ENCODE measurements at places on chromosomes 4 and X.

DNA sequence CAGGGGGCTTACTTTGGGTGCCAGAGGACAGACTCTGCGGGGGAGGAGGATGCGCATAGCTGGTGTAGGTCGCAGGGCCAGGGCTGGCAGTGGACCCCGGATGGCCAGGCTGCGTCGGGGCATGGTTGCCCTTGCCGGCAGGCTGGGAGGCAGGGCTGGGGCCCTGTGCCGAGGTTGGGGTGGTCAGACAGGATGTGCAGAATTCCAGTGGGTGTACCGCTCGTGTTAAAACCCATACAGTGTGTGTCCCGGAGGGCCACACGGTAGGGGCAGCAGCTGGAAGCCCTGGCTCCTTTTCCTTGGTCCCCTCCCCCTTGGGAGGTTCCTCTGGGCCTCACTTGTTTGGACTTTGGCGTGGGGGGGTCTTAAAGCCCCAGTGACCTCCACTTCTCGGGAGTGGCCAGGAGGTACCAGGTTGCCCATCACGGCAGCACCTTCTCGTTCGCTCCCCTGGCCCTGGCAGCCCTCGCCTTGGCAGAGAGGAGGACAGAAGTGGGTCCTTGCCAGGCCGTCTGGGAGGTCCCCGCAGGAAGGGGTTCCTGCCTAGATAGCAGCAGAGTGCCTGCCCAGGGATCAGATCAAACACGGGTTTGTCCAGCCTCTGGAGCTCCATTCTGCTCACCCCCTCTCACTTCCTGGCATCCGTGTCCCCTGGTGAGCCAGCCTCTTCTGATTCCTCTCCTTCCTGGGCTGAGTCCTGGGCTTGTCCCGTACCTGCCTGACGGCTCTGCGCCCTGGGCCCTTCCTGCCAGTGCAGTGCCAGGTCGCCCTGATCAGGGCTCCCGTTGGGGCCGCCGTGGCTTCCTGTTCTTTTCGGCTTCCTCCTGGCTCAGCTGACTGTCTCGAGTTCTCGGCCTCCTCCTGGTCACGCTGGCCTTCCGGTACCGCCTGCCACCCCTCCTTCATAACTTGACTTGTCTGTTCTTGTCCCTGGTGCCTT, 56.7 kb upstream of the HGFAC start:
- no peak for DNase-seq

DNA sequence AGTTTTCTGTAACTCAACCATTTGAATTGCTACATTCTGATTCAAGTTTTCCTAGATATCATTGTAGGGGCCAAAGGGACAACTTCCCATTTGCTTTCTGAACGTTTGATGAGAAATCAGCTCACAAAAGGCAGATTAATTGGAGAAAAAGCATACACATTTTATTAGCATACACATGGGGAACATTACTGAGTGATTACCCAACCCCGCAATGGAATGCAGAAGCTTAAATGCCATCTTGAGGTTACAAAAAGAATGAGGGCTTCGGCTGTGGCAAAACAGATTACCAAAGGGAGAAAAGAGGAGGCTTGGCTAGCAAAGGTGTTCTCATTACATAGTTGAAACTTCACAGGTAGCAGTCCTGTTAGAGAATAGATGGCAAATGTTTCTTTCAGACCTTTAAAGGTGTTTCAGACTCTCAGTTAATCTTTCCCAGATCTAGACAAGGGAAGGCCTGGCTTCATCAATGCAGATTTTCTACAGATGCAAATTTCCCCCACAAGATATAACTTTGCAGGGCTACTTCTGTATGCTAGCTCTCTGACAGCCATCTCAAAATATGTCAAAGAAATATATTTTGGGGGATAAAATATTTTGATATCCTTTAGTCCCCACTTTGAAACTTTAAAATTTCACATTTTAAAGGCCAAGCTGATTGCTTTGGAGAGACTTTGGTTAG, 26.5 kb upstream of the HERC6 start:
- no peak for DNase-seq

- DNase-seq, result no peak
Observed at GRCh38 chr4:115834441-115834840, 721.0 kb upstream of the NDST4 start.

- no peak for DNase-seq
Observed at GRCh38 chr4:41448934-41449333, 89.0 kb upstream of the LIMCH1 start.

DNA sequence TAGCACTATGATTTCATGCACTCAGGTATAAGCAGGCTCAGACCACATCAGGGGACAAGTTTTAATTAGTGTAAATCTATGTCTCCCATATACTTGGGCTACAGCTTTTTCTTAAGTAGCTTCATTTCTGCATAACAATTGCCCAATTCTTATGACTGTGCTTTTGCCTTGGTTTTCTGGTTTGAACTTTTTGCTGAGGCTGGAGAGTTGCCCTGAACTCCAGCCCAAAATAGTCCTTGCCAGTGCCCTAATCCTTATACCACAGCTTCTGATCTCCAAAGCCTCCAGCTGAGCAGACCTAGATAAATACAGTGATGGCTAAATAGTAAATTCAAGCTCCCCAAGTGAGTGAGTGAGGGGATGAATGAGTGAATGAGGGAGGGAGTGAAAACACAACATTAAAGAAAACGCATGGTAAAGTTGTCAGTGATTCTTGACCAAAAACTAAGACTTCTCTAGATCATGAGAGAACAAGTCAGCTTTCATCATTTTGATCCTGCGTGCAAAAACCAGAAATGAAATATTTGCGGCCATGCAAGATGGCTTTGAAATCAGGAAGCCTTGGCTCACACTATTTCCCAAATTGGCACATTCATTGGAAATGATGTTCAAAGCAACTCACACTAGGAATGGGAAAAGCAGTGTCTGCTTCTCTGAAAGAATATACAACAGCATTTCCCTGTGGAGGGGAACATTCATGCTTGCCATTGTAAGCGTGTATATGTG, 437.1 kb upstream of the CTSO start:
- DNase-seq, result no peak

- no peak for DNase-seq
Observed at GRCh38 chr4:123924536-123924935, 527.9 kb downstream of the SPRY1 start.

GRCh38 chr4:8379281-8379680, 61.2 kb downstream of the ACOX3 start:
- no peak for DNase-seq

GRCh38 chrX:2693113-2694002, 2.3 kb downstream of the CD99 start:
- DNase-seq, result no peak

GRCh38 chr4:160233141-160233540, 1130.3 kb downstream of the RAPGEF2 start:
- DNase-seq, result no peak

DNA sequence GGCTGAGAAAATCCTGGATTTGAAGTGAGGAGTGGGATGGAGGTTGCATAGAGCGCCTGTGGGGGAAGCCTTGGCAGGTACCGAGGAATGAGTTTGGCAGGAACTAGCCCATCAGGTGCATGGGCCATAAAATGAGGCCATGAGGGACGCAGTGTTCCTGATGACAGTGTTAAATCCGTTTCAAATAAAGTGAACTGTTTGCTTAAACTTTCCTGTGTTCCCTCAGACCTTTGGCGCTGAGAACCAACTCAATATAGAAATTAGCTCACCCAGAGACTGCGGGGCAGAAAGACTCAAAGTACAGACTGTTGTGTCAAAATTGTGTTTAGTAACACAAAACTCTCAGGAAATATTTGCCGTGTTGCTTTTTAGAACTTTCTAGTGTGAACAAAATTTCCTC, 250.0 kb upstream of the NR3C2 start:
- DNase-seq, result no peak

DNA sequence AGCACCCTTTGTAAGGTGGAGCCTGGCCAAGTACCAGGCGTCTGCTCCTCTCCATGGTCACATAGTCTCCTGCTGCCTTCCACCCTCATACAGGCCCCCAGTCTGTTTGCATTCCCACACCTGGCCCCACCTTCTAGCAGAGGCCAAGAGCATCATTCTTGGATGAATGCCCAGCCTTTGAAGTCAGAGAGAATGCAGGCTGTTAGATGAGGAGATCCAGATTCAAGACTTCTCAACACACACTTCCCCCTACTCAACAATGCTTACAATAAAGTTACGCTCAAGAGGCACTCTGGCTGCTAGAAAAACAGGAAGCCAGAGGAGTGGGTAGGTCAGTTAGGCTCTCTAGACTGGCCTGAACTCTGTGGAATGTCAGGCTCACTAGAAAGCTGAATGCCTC, 43.3 kb downstream of the SHROOM4 start:
- no peak for DNase-seq

- DNase-seq, result no peak
Observed at GRCh38 chrX:103234869-103235268, 20.0 kb downstream of the BEX4 start.

DNA sequence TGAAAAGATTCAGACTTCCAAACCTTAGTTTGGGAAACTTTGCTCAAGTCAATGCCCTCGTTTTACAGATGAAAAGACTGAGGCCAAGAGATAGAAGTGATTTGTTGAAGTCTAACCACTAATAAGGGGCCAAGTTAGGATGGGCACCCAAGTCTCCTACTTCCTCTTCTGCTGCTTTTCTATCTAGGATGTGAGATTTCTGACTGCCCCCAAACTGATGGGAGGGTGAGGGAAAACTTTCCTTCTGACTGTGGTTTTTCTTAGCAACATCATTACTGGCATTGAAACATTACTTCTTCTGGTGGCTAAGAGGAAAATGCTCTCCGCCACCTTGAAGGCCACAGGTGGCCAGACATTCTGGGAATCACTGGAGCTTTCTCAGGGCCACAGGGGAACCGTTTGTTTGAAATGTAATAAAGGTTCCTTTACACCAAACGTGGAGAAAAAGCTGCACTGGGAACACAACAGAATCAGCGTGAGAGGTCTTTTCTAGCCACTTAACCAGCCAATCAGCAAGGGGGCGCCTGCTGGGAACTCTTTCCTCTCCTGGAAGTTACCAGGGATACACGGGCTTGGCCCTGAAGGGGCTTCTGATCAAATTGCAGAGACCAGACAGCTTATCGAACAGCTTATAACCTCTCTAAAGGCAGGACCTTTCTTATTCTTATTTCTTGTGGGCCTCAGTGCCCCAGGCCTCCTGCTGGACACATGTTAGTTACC, 115.9 kb upstream of the TEX13D start:
- no peak for DNase-seq

DNA sequence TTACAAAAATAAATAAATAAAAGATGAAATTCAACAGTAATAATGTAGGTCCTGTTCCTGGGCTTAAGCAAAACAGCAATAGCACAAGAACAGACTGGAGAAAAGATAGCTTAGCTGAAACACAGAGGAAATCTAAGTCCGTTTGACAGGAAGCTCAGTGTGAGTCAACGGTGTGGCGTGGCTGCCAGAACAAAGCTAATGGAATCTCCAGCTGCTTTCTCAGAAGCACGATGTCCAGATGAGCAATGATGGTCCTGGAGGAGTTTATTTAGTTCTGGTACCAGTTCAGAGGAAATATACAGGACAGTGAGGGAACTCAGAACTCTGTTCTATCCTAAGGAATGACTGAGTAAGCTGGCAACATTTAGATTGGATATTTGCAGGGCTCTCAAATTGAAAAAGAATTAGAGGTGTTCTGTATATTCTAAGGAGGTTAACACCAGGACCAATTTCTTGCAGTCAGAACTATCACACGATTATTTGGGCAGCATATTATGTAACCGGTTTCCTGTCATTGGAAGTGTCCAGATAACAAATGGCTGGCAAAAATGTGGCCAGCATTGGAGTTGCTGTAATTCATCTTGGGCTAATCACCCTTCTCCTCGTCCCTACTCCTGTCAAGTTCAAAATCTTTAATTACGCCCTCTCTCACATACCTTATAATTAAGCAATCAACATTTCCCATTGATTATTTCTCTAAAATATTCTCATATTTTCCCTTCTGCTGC, 12.7 kb downstream of the GAB3 start:
- DNase-seq, result no peak

- DNase-seq, result no peak
Observed at GRCh38 chr4:3349116-3349515, 56.3 kb downstream of the RGS12 start.

DNA sequence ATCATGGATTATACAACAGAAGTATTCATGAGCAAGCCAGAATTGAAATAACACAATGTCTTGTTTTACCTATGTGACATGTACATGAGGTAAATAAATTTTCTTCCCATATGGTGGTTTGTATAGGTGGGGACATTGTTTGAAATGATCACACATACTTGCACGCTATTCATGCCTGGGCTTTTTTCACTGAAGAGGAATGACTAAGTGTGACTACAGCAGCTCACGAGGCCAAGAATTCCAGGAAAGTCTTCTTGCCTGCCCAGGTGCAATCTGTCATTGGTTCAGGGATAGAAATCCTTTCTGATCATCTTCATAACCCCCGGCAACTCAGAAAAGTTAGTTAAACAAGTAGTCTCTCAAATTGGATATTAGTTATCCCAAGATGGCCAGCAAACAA, 36.3 kb upstream of the AREG start:
- no peak for DNase-seq

DNA sequence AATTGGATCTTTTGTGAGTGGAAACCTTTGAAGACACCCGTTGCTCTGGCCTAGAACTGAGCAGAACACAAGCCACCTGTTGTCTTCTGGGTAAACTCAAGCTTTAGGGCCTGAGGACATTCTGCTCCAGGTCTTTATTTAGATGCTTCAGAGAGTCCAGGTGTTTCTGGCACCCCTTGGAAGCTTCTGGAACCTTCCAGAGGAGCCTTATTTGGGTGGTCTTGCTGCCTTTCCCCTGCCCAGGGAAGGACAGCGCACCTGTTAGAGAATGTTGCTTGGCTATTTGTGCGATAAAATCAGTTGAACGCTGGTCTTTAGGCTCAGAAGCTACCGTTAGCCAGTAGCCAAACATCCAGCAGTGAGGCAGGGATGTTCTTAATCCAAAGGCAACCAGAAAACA, 3.0 kb downstream of the ZNF275 start:
- DNase-seq, result no peak

DNA sequence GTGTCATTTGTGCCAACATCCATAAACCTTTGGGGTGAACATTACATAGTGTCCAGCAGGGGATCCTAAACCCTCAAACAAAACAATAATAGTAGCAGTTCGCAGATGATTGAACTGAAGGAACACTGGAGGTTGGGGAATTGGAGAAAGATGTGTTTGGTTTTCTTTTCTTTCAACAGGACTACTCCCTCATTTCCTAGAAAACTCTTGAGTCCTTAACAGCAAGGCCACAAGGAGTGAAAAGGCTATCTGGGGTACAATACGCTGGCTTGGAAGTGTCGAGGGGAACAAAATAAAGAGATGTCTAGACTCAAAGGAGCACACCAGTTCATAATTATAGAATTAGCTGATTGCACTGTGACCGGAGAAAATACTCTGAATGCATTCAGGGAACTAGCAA, 72.1 kb downstream of the IDS start:
- no peak for DNase-seq

GRCh38 chr4:21367567-21367966, 581.0 kb downstream of the KCNIP4 start:
- no peak for DNase-seq

DNA sequence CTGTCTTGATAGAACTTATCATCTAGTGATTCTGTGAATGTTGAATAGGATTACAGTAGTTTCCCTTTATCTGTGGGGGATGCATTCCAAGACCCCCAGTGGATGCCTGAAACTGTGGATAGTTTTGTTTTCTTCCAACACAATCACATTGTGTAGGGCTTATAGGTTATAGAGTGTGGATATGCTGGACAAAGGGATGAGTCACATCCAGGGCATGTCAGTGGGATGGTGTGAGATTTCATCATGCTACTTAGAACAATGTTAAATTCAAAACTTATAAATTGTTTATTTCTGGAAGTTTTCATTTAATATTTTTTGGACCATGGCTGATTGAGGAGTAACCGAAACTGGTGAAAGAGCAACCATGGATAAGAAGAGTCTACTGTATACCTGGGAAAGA, 432.3 kb upstream of the ATOH1 start:
- DNase-seq, result no peak

- DNase-seq, result no peak
Observed at GRCh38 chr4:154961263-154961662, 180.2 kb downstream of the RBM46 start.

Data from stimulated activated CD8-positive, alpha-beta memory T cell treated with anti-CD3 and anti-CD28 coated beads, Interleukin-7, amount 100 ng/mL, for 1 hour (primary cell).